ENCODE measurements at places on chromosomes 7 and 10. TPM values are rescaled to one million over a fixed set of nuclear protein-coding genes. Genes with fewer than 3 reads are reported as not detected.
A peak's percentile ranks its signal among the peaks of the same experiment; 100 is the strongest.

The ACSL5 gene
- polyA plus RNA-seq: 5.5 TPM

- no peak for DNase-seq
Measured at GRCh38 chr7:74627661-74628411, 29.7 kb upstream of the GTF2I start.

DNA sequence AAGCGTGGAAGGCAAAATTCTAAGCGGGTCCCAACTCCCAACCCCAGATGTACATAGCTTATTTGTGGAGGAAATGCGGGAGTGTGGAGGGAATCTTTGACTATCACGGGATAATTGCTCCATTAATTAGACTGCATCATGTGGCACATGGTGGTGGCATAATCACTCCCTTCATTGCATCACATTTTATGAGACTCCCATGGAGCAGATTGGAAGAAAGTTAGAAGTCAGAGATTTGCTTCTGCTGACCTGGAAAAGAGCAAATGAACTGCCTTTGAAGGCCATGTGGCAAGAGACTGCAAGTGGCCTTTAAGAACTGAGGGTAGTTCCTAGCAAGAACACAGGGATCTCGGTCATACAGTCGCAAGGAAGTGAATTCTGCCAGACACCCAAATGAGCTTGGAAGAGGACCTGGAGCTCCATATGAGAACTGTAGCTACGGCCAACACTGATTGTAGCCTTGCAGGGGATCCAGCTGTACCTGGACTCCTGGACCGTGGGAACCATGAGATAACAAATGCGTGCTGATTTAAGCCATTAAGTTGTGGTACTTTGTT, 37.1 kb upstream of the ITGB1 start:
- no peak for DNase-seq

The ACHE gene
- 5.9 TPM for polyA plus RNA-seq

The RELN gene
- polyA plus RNA-seq: 7.1 TPM

- DNase-seq: no peak
Measured at GRCh38 chr7:134649226-134649775, 2.6 kb downstream of the BPGM start.

GRCh38 chr10:126179637-126180036, 208.6 kb downstream of the ADAM12 start:
- DNase-seq: no peak

The BTBD16 gene
- 0.37 TPM for polyA plus RNA-seq

DNA sequence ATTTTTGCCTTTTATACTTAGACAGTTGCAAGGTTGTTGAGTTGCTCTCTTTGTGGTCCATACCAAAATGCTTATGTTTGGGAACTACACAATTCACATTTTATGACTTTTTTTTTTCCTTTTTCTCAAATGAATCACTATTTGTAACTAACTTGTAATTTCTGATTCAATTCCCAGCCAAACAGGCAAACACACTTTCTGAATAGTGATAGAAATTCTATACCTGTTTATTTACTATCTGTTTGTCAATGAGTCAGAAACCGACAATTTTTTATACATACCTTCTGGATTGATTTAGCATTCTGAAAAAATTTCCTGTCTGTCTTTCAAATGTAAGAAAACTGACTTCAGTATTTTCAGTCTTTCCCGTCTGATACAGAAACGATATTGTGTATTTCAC, 69.1 kb downstream of the MBL2 start:
- DNase-seq: no peak

GRCh38 chr7:158256091-158256816, 331.4 kb downstream of the PTPRN2 start:
- no peak for DNase-seq

GRCh38 chr10:78528749-78529204, 495.1 kb downstream of the RPS24 start:
- DNase-seq: no peak

DNA sequence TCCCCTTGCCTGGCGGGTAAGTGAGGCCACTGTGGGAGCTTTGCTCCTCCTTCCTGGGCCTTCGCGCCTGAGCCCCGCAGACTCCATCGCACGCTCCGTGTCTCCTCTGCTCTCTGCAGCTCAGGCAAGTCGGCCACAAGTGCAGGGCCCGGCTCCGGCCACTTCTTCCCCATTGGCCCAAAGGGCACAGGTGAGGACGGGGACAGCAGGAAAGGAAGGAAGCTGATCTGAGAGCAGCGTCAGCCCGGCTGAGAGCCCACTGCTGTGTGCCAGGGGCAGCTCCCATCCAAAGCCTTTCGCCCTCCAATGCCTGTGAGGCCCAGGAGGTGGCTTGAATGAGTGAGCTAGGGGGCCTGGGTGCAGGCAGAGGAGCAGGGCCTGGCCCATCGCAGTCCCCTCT, 33.7 kb upstream of the RHEB start:
- no peak for DNase-seq

The RNF32 gene
- polyA plus RNA-seq: 2.7 TPM

DNA sequence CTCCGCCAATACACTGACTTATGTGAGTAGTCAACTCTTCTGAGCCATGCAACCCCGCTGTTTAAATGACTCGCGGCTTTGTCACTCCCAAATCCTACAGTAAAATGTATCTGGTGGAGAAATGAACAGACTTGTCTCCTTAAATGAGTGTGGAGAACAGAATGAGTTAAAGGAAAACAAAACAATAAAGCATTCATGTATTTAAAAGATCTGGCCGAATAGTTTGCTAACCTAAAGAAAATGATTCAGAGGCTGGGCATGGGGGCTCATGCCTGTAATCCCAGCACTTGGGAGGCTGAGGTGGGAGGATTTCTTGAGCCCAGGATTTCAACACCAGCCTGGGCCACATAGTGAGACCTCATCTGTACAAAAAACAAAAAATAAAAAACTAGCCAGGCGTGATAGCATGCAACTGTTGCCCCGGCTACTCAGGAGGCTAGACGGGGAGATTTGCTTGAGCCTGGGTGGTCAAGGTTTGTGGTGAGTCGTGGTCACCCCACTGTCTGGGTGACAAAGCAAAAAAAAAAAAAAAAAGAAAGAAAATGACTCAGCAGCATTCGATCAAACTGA, 86.5 kb upstream of the PFKP start:
- no peak for DNase-seq

The SPDYE16 gene
- polyA plus RNA-seq: 7.2 TPM

The ASIC3 gene
- polyA plus RNA-seq: 2.1 TPM

The HHEX gene
- 7.6 TPM for polyA plus RNA-seq

- DNase-seq: no peak
Measured at GRCh38 chr7:3159445-3159844, 115.8 kb upstream of the CARD11 start.

The ELMO1 gene
- 11.1 TPM for polyA plus RNA-seq

DNA sequence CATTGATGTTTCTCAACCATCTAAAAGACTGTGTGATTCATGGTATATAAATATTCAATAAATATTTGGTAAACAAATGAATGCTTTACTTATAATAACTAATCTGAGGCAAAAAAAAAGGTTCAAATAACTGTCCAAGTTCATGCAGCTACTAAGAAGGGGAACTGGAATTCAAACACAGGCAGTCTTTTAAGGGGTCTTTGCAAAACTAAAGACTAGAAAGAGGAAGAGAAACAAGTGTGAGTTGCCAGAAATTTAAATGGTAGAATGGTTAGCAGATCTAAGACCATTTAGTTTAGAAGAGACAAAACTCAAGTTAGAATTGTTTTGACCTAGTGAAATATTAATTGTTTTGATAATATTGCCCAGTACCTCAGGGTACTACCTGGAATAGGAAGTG, 642.0 kb upstream of the LRRN3 start:
- no peak for DNase-seq

The ST8SIA6 gene
- 1.5 TPM for polyA plus RNA-seq

GRCh38 chr7:6608794-6609193, 6.6 kb upstream of the ZNF853 start:
- DNase-seq: no peak

DNA sequence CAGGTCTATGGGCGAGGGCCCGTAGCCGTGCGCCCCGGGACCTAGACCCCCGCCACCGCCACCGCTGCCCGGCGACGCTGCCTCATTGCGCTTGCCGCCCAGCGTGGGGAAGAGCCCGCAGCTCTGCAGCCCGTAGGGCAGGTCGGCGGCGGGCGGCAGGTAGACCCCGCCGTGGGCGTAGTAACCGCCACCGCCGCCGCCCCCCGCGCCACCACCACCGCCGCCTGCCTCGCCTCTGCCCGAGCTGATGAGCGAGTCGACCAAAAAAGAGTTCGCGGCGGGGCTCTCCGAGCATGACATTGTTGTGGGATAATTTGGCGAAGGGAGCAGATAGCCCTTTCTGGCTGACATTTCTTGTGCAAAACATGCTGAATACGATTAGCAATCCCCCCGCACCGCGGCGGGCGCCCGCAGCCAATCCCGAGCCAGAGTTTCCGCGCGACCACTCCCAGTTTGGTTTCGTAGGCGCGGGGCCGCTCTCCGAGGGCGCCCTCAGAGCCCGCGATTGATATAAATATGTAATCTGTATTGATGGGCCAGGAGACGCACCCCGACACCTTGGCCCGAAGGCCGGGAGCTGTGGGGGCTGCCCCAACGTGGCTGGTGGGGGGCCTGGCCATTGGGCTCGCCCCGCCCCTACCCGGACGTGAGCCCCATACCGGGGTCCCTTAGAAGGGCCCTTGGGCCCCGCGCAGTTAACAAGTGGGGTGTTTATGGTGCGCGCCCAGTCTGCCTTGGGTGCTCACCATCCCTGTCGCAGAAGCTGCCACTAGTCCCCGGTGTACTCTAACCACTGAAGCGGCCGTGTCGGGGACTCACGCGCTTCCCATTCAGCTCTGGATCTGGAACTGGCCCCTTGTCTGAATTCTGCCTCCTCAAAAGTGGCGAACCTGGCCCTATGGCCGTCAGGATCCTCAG, at the start of gene HOXA10:
TSS of gene HOXA10 (minus strand) at position 365 of the 918 bp plus-strand sequence. CDS start at position 351, 14 bp downstream.
- peak; percentile 83 for DNase-seq

DNA sequence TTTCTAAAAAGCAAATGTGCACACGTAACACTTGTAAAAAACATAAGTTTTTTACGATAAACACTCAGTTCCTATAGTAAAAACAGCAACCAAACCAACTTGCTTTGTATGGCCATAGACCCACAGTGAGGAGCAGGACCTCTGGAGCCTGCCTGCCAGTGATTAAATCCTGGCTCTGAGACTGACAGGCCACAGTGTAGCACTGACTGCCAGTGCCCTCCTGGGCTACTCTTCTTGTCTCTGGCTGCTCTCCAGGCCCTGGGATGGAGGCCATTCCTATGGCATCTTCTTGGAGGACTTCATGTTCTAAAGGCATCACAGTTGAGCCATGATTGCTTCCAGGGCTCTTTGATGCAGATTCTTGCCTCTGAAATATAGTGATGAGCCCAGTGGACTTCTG, 22.7 kb upstream of the TMEM254 start:
- no peak for DNase-seq

GRCh38 chr7:138645284-138645683, 55.9 kb downstream of the SVOPL start:
- no peak for DNase-seq

DNA sequence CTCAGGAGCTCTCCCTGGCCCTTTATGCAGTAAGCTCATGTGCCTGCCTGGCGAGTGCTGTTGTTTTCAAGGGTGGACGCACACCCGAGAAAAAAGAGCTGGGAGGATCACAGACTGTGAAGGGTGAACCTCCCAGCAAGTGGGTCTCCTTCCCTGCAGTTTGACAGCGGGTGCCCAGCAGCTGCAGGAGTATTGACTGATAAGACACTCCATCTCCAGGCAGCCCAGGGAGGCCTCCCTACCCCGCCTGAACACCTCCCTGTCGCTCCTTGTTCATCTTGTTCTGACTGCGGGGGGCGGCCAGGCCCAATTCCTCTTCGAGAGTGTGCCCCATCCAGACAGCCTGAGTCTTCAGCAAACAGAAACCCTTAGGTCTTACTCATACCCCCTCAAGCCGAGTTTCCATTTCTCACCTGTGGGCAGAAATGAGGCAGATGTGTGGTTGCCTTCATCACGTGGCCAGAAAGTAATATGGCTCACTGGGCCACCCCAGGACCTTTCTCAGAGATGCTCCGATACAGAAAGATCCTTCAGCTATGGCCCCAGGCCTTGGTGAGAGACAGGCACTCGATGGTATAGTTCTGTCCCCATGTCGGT, 17.2 kb downstream of the MDH2 start:
- no peak for DNase-seq

The TUBB8 gene
- 1.5 TPM for polyA plus RNA-seq

DNA sequence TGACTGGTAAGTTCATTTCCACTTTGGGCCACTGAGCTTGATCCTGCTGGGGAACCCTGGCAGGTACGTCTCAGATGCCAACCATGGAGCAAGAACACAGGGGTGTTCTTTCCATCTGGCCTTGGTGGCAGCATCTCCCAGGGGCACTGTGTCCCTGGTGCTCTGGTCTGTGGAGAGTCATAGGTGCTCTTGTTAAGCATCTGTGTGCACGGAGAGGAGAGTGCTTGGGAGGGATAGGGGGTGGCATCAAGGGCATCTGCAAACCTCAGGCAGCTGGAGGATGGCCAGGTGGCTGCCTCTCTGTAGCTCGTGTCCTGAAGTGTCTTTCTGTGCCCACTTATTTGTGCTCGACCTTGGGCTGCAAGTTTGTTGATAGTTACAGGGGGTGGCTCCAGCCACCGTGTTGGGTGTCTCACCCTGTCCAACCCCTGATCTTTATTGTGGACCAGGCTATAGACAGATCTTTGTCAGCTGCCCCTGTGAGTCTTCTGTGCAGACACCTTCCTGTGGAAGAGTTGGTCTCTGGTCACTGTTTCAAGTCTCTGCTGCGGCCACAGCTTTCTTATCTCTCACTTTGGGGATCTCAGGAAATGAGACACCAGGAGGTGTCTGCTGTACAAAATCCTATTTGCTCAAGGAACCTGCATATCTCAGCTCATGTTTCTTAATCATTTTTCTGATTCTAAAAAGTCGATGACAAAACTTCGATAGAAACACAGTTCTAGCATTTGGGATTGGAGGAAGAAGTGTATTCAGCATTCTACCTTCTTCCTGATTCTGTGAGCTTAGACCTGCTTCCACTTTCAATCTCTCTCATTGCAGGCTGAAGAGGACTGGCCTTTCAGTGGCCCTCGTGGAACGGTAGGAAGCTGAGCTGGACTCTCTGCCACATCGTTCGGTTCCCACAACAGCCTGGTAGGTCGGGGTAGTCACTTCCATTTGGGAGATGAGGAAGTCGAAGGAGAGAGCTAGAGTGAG, 17.2 kb upstream of the GIMAP8 start:
- DNase-seq: no peak

The AP1S1 gene
- polyA plus RNA-seq: 73.3 TPM

GRCh38 chr7:150379441-150380379, 580 bp downstream of the ZNF775 start:
- DNase-seq: no peak

The CALHM1 gene
- 0.06 TPM for polyA plus RNA-seq

Measured in renal pelvis (tissue), 12 donors.